NCI-H1092 treated with DMSO at 0.1 percent for 48 hours (cell line): ENCODE measurements at places on chromosomes 7 and 10.

GRCh38 chr7:12670000-12670729, 17.3 kb upstream of the ARL4A start:
- no peak for DNase-seq

- no peak for DNase-seq
Measured at GRCh38 chr10:6465854-6466601, 114.0 kb downstream of the PRKCQ start.

DNA sequence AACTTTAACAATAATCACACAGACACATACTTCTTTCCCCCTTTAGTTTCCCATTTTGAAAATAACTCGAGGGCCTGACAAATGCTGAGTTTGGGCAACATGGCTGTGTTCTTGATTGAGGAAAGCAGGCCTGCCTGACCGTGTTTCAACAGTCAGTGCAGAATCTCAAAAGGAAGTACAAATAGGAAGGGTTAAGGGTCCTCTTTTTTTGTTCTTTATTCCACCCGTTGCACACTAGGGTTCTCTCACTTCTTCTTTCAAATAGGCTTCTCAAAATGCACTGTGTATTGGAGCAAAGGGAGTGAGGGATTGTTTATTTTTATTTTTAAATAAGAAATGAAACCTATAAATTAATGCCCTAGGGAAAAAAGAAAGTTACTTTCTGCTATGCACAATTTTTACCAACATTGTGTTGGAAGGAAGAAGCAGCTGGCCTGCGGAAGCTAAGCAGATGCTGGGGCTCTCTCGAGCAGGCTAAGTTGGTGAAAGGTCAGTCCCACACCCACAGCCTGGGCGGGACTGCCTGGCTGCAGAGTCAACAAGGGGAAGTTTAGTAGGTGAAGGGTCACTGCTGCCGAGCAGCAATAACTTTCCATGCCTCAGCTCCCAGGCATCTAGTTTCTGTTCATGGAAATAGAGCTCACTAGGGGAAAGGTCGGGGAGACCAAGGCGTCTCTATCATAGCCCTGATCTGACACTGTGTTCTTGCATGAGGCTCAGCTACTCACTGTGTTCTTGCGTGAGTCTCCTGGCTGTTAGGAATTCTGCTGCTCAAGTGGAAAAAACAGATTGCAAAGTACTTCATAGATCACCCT, 12.2 kb upstream of the PDK4 start:
- no peak for DNase-seq

- DNase-seq = no peak
Measured at GRCh38 chr10:116741391-116742351, 695 bp downstream of the HSPA12A start.

DNA sequence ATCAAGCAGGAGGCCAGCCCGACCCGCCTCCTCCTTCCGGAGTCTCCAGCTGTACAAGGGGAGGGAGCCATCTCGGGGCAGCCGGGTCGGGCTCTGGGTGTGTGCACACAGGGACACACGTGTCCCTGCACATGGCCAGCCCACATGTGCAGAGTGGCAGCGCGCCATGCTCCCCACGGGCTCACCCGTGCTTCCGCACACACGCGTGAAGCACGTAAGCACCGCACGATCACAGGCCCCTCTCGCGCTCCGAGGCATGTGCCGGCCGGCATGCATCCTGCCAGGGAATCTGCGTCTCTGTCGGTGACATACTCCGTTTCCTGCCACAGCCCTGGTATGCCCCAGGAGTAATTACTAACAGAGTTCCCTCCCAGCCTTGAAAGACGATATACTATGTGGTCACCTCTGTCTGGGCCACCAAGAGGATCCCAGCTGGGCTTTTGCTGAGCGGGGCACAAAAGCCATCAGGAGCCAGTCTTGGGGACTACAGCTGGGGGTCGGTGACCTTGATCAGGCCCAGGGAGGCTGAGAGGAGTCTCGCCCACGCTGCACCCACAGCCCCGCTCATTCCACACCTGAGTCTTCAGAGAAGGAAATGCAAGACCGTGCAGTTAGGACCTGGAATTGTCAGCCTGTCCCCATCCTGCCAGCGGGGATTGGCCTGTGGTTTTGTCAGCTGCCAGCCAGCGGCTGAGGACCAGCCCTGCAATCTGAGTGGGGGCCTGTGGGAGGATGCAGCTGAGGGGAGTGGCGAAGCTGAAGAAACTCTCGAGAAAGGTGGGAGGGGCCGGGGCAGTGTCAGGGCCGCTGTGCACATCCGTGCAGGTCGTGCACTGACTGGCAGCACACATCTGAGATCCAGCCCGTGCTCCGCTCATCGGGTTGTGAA, 11.0 kb upstream of the LFNG start:
- no peak for DNase-seq

DNA sequence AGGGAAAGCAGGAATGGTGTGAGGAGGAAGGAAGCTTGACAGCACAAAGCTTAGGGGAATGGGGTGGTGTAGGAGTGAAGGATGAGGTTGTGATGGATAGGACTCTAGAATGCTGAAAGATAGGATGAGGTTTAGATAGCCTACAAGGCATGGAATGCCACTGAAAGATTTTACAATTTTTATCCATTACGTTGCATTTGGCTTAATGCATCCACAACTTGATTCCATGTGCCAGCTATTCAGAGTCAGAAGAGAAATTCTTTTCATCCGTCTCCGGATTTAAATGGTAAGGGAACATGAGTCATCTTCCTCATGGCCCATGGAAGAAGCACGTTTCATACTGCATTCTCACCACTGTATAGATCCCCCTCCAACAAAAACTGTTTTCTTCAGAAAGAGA, 212.4 kb upstream of the BMPER start:
- DNase-seq = no peak

DNA sequence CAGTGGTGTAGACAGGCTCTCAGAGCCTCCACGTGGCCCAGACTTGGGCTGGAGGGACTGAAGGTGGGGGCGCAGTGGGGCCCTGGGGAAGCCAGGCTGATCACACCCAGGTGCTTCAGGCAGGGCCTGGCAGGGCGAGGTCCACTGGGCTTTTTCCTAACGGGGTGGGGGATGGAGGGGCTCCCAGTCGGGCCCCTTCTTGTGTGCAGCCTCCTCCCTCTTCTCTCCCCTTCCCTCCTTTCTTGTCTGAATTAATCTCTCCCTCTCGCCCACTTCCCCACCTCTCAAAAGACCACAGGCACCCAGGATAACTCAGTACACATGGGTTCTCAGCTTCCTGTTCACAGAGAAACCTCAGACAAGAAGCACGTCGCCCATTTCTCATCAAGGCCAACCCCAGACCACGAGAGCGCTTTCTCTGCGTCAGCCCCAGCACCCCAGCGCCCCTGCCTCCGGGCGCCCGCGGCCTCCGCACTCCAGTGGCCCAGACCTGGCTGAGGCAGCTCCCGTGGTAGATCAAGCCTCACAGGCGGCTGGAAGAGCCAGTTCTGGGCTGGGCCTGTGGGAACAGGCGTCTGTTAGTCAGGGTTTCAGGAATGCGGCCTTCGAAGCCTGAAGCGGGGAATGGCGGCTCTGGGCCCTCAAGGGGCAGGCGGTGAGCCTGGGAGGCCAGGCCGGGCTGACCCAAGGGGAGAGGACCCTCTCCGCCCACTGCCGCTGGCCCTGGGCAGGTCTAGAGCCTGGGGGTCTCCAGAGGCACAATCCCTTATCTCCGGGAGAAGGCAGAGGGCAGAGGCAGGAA, 50.6 kb downstream of the PWWP2B start:
- DNase-seq = no peak

DNA sequence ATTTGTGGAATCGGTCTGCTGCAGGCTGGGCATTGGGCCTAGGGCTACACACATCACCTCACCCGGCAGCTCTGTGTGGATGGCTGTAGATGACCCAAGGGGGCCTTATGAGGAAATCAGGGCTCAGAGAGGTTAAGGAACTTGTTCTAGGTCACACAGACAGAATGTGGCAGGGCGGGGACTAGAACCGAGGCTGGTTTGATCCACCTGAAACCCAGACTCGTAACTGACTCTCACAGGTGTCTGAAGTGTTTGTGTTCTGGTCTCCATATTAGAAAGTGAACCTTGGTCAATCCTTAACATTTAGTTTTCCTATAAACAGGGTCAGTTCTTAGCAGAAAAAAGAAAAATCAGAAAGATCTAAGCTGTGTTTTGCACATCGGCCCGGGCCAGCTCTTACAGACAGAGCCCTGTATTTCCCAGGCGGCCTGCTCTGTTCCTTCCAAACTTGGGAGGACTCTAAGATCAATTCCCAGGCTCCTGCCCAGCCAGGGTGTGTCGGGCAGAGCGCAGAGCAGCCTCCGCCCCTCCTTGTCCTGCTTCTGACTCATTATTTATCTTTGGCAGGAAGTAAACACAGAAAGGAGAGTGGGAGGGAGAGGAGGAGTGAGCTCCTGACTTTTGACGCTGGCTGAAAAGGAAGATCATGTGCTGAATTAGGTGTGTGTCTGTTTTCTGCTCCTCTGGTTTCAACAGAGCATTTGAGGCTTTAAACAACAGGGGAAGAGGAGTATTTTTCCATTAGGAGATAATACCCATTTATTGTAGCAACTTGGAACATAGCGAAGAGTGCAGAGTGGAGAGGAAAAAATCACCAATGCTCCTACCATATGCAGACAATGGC, 74.1 kb downstream of the TACC2 start:
- peak; percentile 7 for DNase-seq

DNA sequence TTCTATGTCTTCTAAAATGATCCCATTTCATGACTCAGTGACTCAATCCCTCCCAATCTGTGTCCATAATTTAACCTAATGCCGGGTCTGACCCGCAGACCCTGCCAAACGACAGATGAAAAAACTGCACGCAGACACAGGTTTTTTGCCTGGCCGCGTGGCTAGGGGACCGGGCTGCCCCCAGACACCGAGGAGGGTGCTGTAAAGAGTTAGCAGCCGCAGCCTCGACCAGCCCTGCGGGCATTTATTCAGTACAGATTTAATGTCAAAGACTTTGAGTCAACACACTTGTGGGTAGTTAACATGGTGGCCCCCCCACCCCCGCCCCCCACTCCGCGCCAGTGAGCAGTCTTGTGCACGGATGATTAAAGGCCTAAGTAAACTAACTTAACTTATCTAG, 1324.7 kb downstream of the GATA3 start:
- no peak for DNase-seq

DNA sequence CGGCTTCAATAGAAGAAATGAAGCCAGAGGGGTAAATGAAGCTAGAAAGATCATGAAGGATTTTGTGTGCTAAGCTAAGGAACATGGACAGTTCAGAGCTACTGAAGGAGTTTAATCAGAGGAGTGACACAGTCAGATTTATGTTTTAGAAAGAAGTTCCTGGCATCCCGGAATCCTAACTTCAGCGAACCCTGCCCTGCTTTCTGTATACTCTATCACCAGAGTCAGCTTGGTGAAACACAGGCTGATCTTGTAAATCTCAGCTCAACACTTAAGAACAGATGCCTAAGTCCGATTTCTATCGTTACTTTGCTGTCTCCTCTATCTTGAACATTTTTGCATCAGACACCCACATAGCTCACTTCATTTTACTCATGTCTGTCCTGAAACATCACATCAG, 9.1 kb downstream of the AHR start:
- DNase-seq = no peak

GRCh38 chr7:154409703-154410311, 357.6 kb downstream of the DPP6 start:
- DNase-seq = no peak

GRCh38 chr7:155578016-155578415, 31.7 kb upstream of the CNPY1 start:
- DNase-seq = no peak

- DNase-seq = no peak
Measured at GRCh38 chr7:123789817-123790216, 41.0 kb upstream of the WASL start.

DNA sequence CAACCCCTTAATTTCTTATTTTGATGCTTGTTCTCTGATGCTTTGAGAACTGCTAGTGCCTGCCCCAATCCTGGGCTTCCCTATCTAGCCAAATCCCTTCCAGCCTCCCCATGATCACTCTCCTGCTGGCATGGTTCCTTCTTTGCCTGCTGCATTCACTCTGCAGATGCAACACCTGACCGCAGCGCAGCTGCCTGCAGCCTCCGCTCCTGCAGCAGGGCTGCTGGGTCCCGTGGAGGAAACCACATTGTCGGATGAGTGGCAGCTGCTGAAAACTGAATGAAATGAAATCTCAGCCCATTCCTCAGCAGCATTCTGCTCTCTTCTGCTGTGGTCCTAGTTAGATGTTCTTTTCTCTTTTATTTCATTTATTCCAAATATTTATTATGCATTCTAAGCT, 320.3 kb downstream of the CCDC3 start:
- no peak for DNase-seq

DNA sequence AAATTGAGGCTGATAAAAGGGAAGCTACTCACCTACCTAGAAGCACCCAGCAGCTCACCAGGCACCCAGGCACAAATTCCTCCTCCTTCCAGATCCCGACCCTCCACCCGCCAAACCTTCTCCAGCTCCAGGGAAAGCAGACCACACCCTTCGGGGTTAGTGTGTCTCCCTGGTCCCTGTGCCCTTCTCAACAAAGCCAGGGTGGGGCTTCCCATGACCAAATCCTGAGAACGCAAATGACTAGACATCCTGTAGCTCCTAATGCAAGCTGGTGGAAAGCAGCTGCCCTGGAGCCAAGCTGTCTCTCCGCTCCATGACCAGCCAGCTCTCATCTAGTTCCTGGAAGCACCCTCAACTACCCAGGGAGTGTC, 4.4 kb downstream of the TBX20 start:
- no peak for DNase-seq

GRCh38 chr7:135616136-135616535, 46.2 kb upstream of the STMP1 start:
- DNase-seq = no peak

- DNase-seq = no peak
Measured at GRCh38 chr10:78960316-78960800, 108.4 kb upstream of the ZMIZ1 start.

- DNase-seq = no peak
Measured at GRCh38 chr7:127221731-127222130, 31.0 kb downstream of the GRM8 start.

DNA sequence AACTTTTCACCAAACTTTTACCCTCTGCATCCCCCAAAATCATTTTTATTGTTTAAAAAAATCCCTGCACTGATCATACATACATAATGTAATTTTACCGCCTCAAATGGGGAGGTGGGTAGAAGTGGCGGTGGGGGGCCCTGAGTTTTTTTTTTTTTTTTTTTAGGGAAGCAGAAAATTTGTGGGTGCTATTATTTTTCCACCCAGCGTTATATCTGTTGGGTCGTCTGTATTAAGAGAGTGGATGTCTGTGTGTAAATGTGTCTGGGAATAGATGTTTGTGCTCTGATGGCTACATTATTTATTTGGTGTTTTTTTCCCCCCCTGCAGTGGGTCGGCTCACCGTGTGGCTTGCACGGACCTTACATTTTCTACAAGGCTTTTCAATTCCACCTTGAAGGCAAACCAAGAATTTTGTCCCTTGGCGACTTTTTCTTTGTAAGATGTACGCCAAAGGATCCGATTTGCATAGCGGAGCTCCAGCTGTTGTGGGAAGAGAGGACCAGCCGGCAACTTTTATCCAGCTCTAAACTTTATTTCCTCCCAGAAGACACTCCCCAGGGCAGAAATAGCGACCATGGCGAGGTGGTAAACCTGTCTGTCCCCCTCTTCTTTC, 438 bp downstream of the ARID5B start:
- peak; percentile 68 for DNase-seq

- peak; percentile 83 for DNase-seq
Measured at GRCh38 chr7:16989811-16990413, 108.1 kb upstream of the AGR3 start.

- DNase-seq = no peak
Measured at GRCh38 chr10:59965899-59966650, 59.7 kb upstream of the CCDC6 start.
